Inflammatory macrophage (primary cell): ENCODE measurements at places on chromosomes 12 and 14.

GRCh38 chr12:124449623-124450375 lies 117.6 kb downstream of the NCOR2 start:
- DNase-seq = no peak

- DNase-seq = no peak
Measured at GRCh38 chr12:20395791-20396550, 27.6 kb downstream of the PDE3A start.

GRCh38 chr14:37483672-37484071 lies 111.4 kb downstream of the FOXA1 start:
- DNase-seq = no peak

- no peak for DNase-seq
Measured at GRCh38 chr14:58724702-58725101, 86.9 kb downstream of the DACT1 start.

- no peak for DNase-seq
Measured at GRCh38 chr12:79409562-79409961, 281.2 kb downstream of the PAWR start.

DNA sequence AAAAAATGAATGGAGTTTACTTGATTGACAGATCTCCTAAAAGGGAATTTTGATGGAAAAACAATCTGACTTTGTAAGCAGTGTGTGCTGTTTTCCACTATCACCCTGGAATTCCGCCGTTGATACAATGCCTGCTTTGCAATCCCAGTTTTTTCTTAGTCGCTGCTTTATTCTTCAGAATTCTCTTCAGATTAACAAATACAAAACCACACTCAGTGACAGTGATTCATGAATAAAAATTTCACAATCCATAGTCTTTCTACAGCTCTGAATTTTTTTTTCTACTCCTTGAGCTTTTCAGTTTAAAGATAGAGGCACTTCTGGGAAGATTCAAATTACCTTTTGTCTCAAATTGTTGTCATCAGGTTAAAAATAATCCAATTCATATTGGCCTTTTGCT lies 44.6 kb upstream of the KITLG start:
- DNase-seq = no peak

DNA sequence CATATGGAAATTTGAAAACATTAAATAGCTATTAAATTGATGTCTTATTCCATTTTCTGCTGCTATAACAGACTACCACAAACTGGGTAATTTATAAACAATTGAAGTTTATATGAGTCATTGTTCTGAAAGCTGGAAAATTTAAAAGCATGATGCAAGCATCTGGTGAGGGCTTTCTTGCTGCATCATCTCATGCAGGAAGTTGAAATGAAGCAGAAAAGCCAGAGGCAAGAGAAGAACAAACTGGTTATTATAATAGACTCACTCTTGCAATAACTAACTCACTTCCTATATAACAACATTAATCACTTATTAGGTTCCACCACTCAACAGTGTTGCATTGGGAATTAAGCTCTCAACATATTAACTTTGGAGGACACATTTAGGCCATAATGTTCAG lies 1277.4 kb downstream of the LRFN5 start:
- DNase-seq = peak; percentile 85

GRCh38 chr14:75306927-75307699 lies 28.5 kb downstream of the FOS start:
- peak; percentile 18 for DNase-seq

GRCh38 chr12:115319446-115320040 lies 635.6 kb upstream of the TBX3 start:
- no peak for DNase-seq

- no peak for DNase-seq
Measured at GRCh38 chr12:130177635-130178242, 15.5 kb downstream of the FZD10 start.

DNA sequence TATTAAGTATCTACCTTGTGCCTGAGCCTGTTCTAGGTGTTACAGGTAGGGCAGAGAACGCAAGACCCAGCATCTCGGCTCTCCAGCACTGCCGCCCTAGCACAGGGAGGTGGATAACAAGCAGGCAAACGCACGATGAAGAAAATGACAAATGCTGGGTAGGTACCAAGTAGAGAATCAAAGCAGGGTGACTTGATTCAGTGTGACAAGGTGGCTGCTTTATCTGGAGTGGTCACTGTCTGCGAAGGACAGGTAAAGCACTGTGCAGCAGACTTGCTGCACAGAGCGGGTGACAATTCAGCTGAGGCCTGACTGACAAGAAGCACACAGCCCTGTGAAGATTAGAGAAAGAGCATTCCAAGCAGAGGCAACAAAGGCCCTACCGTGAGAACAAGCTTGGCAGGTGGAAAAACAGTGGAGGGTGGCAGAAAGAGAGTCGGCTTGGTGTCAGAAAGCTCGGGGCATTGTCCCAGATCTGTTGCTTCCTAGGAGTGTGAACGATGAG lies 12.9 kb downstream of the PRKCH start:
- no peak for DNase-seq

DNA sequence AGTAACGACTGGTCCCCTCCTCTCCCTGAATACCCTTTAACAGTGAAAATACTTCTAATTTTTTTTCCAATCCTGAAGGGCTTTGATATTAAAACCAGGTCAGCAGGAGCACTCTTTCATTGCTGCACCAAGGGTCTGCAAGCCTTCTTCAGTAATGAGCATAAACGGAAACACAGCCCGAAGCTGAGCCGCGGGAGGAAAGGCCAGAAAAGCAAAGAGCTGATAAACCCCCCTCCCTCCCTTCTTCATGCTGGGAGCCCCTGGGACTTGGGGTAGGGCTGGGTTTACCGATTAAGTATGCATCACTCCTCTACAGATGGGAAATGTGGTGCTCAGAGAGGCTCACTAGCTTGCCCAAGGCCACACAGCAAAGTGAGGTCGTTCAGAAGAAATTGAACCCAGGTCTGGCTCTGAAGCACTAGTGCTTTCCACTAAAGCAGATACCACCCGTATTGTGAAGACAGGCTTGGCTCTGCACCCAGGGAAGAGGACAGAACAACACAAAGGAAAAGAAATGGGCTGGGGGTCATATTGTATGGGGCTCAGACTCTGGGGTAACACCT lies 128.8 kb downstream of the GLT1D1 start:
- no peak for DNase-seq

GRCh38 chr12:60335745-60336144 lies 739.9 kb downstream of the SLC16A7 start:
- DNase-seq = no peak

DNA sequence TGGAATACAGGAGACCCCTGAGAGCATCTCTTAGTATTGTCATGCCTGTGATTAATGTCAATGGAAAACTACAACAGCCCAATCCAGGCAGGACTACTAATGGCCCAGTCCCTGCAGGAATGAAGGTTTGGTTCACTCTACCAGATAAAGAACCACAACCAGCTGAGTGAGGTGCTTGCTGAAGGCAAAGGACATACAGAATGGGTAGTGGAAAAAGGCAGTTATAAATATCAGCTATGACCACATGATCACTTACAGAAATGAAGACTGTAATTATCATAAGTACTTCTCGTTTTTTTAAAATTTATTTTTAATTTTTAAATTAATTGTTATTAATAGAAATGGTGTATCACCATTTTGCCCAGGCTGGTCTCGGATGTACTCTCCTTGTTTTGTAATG lies 17.2 kb upstream of the LPCAT3 start:
- no peak for DNase-seq

DNA sequence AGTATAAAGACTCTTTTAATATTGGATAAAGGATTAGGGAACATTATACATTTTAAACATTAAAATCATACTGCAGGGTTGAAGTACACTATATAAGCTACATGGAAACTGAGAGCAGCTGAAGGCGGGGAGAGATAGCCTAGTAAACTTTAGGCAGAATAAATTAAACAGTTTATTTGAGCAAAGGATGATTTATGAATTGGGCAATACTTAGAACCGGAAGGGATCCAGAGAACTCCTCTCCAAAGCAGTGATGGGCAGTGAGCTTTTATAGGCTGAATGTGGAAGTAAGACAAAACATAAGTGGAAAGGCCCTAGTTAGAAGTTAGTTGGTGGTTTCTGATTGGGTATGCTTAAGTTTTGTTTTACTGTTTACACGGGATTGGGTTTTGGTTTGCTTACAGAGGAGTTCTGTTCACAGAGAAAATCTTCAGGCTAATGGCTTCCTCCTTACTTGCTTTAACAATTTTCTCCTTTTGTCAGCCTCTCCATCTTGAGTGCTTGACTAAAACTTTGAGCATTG lies 18.9 kb downstream of the LEMD3 start:
- no peak for DNase-seq
